GM23338 (cell line): ENCODE measurements at places on chromosomes 4 and X. TPM values are rescaled to one million over a fixed set of nuclear protein-coding genes. Genes with fewer than 3 reads are reported as not detected.

DNA sequence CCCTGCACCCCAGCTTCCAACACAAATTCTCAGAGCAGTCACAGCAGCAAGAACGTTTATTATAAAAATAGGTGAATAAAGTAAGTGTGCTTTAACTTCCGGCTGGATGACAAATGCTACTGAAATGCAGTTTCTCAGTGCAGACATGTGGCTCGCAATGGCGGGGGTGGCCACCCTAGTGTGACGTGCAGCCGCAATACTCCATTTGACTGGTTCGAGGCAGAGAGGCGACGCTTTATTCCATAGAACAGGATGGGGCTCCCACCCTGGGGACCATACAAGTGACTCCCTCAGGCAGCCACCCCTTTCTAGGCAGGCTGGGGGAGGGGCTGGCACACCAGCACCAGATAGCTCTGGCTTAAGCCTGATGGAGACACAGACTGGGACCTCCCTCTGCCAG is 14.5 kb downstream of the TNIP2 start:
- DNase-seq, result no peak

- DNase-seq, result no peak
Observed at GRCh38 chrX:132401935-132402334, 86.9 kb downstream of the MBNL3 start.

GRCh38 chrX:68432648-68433047 is 647 bp downstream of the OPHN1 start:
- DNase-seq, result no peak

- DNase-seq, result peak; percentile 58
Observed at GRCh38 chr4:110626532-110627153, 3.8 kb upstream of the PITX2 start.

DNA sequence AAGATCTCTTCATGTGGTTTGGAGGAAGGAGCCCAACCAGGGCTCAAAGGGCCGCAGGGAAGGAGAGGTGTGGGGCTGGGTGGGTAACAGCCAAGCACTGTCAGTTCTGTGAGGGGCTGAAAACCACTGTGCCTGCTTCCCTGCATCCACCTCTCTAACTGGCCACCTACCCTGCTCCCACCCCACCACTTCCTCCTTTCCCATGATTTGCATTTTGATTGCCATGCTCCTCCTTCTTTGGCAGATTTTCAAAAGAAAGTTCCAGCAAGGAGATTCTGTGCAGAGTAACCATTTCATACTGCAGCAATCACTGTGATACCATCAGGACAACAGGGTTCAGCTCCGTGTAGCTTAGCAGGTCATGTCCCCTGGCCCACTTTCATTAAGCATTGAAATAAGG is 1.8 kb downstream of the ZNF674 start:
- DNase-seq, result peak; percentile 3

- no peak for DNase-seq
Observed at GRCh38 chrX:47992095-47992380, 11.8 kb downstream of the ZNF182 start.

GRCh38 chrX:102995316-102995715 is 58.2 kb downstream of the RAB40AL start:
- DNase-seq, result no peak

DNA sequence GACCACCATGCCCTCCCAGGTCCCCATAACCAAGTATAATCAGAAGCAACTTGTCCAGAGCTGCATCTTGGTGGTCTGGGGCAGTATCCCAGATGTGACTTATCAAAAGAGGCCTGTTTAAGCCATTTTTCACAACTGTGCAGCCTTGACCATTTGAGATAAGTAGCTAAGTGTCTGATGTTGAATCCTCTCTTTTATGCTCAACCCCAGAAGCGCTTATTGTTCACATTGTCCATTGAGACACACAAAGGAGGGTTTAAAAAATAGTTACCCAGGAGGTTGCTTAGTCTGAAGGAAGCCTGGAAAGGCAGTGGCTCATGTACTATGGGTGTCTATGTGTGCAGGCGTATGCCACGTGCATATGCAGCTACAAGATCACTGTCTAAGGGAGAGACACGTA is 27.0 kb downstream of the ENPP6 start:
- no peak for DNase-seq

DNA sequence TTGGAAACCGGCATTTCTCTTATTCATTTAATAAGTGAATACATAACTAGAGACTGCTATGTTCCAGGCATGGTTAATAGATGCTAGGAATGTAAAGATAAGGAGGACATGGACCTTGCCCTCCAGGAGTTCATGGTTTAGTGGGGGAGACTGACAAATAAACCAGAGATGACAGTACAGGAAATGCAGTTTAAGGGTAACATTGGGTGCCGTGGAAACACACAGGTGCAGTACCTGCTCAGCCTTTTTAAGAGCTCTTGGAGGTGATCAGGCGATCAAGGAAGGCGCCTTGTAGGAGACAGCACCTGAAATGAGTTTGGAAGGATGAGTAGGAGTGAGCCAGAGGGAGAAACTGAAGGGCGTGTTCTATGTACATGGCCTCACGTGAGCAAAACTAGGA is 145.8 kb downstream of the AASDH start:
- DNase-seq, result no peak

GRCh38 chrX:802846-803245 is 172.3 kb downstream of the SHOX start:
- DNase-seq, result no peak

DNA sequence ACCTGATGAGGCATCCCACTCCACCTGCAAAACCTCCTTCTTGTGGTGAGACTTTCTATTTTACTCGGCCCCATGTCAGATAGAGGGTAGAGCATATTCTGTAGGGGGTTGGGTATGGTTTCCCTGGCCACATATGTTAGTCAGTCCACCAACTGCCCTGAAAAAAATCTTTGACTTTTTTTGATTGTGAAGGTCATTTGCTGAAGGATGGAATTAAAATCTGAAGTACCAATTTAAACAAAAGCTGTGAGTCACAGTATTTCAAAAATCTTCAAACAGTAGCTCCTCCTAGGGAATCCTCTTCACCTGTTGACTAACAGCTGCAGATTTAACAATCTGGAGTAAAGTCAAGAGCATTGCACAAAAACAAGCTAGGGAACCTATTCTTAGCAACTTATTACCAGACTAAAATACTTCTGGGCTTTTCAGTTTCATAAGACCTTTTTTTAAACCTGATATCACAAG is 8.0 kb upstream of the CCDC110 start:
- no peak for DNase-seq

DNA sequence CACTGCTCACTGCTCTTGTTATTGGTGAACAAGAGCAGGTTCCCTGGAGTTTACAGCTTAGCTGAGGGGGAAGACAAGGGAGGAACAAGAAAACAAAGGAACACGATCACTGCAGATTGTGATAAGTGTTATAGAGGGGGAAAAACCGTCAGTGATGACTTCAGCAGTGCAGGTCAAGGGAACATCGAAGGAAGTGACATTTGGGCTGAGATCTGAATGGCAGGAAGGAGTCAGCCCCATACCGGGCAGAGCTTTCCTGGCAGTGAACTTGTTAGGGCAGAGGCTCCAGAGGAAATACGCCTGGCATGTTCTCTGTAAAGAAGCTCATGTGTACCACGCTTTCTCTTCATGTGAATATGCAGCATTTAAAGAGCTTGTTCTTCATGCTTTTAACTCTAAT is 78.1 kb downstream of the LDB2 start:
- peak; percentile 43 for DNase-seq

Gene PNMA5
- 0.49 and 0.62 TPM in 2 replicates for total RNA-seq
